ENCODE measurements at places on chromosomes 3 and 15.

GRCh38 chr3:107520535-107520934 is 2.2 kb upstream of the BBX start:
- no peak for DNase-seq

DNA sequence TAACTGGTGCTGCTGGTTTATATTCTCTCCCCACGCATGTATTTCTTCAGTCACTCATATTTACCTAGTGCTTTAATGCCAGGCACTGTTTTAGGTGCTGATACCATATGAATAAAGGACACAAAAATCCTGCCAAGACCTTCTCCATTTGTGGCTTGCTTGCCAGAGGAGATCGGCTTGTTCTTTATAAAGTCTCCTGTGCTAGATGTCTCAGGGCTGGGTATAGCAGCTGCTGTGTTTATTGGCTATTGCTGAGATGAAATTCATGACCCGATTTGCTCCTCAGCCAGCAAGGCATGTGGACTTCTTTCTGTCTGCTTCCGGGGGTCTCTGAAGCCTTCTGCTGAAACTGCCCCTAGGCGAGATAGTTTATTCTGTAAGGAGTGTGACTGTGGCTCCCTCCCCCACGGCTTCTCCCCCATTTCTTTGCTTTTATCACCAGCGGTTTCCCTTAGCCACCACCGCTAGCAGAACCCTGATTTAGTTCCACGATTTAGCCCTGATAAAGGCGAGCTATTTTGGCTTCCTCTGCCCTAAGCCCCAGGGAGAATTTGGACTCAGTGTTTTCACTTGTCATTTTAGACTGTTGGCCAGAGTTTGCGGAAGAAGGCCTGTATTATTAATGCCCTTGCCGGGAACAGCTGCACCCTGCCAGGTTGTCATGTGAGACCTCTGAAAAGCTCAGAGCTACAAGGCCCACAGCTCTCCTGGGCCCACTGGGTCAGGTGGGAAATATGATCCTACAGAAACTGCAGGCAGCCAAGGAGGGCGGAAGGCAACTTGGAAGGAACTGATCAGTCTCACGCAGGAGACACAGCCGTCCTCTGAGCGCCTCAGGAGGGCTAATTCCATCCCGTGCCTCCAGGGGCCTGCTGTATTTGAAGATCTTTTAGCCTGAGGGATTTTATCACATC is 46.8 kb downstream of the ST6GAL1 start:
- no peak for DNase-seq

- no peak for DNase-seq
These were observed 44.7 kb upstream of the NR2C2 start for GRCh38 chr3:14902719-14903118.

- no peak for DNase-seq
These were observed 393.9 kb downstream of the RAP2B start for GRCh38 chr3:153555919-153556318.

DNA sequence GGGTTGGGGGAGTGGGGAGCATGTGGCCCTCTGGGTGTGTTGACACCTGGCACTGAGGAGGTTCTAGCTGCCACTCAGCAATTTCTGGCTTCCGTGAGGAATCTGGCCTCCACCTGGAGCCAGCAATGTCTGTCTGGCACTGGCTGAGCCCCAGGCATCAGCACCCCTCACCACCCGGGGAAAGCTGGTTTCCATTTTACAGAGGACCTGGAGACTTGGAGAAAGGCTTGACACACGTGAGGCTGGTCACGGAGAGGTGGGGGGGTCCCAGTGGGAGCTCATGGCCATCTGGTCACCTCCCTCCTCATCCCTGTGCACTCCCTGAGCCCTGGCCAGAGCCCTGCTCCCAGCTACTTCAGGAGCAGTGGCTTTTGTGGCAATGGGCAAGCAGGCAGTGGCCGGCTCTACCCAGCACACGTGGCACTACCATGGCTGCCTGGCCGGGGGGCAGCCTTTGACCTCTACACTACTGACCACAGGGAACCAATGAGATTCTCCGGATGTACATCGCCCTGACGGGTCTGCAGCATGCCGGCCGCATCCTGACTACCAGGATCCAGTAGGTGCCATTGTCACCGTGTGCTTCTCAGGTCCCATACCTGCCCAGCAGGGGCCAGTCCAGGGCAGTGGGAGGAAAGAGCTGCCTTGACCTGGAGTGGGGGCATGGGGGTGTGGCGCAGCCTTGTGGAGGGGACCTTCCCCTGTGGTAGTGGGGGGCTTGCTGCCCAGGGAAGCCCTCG is 28.5 kb downstream of the ACAD9 start:
- DNase-seq, result no peak

DNA sequence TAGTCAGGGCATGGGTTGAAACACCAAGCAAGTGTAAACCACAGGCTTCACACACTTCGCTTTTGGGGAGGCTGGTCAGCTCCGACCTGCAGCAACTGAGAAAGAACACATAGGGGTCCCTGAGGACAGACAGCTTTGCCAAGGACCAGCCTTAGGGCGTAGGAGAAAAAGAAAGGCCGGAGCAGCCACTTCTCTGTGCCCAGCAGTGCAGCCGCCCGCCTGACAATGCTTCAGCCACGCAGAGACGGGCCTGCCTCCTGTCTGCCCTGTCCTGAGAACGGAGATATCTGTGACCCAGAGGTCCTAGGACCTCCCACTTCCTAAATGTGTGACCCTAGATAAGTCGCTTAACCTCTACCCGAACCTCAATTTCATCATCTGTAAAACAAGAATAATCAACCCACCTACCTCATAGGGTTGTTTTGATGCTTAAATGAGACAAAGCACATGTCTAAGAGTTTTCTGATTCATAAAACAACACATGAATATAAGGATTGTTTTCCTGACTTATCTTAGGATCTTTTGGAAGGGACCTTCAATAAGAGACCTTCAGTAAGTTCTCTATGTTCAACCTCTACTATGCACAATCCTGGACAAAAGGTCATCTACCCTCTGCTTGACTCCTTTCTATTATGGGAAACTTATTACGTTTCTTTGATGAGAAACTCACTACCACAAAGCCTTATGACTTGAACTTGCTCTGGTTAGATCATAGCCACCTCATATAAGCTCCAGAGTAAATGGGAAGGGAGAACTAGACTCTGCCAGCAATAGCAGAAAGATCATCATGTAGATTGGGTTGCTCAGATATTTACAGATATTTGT is 32.9 kb upstream of the RFTN1 start:
- DNase-seq, result no peak

DNA sequence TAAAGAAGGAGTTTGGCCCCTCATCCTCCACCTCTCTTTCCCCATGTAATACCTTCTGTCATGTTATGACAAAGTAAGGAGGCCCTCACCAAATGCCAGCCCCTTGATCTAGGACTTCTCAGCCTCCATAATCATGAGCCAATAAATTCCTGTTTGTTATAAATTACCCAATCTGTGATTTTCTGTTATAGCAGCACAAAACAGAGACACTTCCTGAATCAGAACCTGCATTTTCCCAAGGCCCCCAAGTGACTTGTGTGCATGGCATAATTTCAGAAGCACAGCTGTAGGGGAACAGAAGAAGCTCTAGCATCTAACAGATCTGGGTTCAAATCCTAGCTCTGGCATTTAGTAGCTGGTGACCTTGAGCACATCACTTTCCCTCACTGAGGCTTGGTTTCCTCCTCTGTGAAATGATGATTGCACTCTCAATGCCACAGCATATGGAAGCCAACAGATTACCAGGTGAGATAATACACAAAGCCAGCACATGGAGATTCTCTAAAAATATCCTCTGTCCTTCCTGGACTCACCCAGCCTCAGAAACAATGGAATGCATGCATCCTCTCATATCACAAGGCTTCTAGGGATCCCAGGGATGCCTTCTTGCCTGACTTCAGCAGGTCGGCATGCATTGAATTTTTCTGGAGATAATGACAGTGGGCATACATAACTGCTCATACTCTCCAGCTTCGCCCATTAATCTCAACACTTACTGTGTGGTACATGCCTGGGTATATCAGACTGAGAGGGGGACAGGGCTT is 26.3 kb downstream of the TLNRD1 start:
- DNase-seq, result no peak

DNA sequence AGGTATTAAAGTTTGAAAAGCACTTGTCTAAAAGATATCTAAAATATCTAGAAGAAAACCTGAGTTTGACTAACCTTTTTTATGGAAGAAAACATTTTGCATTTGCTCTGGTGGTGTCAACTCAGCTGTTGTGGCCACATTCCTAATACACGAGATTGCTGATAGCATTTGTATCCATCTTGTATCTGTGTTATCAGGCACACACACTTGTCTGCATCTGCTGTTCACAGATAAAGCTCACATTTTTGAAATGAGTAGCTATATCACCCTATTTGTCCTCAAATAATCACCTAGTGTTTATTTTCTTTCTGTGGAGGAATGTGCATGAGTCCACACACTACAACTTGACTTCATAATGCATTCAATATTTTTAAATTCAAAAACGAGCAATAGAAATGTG is 632.3 kb upstream of the NR2F2 start:
- no peak for DNase-seq

DNA sequence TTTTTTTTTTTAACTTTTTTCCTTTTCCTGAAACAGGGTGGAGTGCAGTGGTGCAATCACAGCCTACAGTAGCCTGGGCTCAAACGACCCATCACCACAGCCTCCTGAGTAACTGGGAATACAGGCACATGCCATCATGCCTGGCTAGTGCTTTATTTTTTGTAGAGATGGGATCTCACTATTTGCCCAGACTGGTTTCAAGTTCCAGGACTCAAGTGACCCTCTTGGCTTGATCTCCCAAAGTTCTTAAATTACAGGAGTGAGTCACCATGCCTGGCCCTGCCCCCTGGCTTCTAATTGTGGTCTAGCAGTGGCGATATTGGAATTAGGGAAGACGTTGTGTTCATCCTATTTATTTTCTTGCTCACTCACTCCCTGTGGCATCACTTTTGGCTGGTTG is 1138.4 kb downstream of the SI start:
- no peak for DNase-seq

DNA sequence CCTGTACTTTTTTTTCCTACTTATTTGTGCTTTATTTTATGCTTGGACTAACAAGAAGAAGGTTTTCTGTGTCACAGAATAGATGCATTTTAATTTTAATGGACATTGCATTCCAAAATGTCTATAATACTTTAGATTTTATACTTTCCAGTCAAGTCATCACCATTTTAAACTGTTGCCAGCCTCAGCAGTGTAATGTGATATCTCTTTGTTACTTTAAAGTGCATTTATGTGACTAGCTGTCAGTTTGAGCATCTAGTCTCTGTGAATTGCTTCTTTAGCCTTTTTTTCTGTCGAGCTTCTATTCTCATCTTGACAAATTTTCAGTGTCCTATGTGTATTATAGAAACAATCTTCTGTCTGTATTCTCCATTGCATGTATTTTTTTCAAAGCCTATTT is 511.4 kb upstream of the CBLB start:
- DNase-seq, result no peak

DNA sequence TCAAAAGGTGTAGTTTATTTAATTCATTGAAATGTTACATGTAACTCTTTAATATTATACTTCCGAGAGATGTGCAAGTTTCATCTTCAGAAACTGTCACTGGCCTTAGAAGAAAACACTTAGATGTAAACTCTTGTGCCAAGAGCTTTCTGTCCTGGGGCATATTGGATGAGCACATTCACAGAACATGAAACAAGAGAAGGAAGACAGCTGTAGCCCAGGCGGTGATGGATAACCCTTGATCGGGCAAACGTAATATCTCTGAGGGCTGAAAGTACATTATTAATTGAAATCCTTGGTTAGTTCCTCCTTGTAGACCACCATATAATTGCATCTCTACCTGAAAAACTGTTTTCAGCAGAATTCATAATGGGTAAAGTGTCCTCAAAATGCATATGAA is 67.4 kb downstream of the MECOM start:
- no peak for DNase-seq

GRCh38 chr3:55077726-55078125 is 149.9 kb upstream of the LRTM1 start:
- no peak for DNase-seq

- DNase-seq, result no peak
These were observed 208.8 kb upstream of the CTDSPL start for GRCh38 chr3:37652851-37653250.

DNA sequence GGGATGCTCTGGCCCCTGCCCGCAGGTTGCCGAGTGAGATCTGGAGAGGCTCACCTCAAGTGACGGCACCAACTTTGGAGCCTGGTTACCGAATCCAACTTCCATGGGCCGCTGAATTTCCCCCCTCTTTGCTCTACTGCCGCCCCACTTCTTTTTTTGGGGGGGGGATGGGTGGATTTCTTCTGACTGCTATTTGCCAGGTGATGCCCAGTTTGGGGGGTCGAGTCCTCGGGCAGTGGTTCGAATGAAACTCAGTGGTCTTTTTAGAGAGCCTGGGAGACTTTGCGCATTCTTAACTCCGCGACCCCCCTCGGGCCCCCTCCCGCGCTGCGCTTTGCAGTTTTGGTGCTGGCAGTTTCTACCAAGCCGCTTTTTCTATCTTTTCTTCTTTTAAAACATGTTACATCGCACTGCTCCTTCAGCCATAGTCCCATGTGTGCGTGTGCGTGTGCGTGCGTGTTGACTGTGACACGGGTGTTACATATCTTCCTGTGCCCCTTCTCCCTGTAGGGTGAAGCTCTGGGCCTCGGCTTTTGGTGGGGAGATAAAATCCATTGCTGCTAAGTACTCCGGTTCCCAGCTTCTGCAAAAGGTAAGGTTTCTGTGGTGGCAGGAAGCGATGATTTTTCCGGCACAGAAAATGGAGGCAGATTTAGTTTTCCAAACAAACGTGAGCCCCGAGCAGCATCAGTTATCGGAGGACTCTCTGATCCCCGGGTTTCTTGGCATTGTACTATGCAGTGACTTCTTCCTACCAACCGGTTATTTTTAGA is 837 bp downstream of the CACNA2D3 start:
- DNase-seq, result no peak
